ENCODE measurements at places on chromosomes 16 and 17.

DNA sequence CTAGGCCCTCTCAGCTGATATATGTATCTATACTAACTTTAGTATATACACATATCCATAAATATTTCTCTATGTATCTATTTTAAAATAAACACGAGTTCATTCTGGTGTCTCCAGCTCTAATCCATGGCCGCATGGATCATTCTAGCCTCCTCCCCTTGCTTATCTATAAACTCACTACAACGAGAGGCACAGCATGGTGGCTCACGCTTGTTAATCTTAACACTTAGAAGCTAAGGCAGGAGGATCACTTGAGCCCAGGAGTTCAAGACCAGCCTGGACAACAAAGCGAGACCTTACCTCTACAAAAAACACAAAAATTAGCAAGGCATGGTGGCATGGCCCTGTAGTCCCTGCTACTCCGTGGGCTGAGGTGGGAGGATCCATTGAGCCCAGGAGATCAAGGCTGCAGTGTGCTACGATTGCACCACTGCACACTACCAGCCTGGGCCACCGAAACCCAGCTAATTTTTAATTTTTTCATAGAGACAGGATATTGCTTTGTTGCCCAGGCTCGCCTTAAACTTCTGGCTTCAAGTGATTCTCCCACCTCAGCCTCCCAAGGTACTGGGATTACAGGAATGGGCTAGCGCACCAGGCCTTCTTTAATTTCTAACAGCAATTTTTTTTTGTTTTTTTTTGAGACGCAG lies 3.9 kb upstream of the ZNF207 start:
- no peak for DNase-seq

GRCh38 chr16:85056211-85056748 lies 28.7 kb downstream of the KIAA0513 start:
- DNase-seq: no peak

- no peak for DNase-seq
Observed at GRCh38 chr17:4310354-4311060, 46.7 kb upstream of the ANKFY1 start.

- no peak for DNase-seq
Observed at GRCh38 chr16:11361701-11362451, 16.6 kb downstream of the RMI2 start.

GRCh38 chr16:12300490-12300889 lies 324.0 kb downstream of the SNX29 start:
- no peak for DNase-seq

GRCh38 chr16:81419806-81420205 lies 24.8 kb upstream of the CMIP start:
- no peak for DNase-seq

- no peak for DNase-seq
Observed at GRCh38 chr17:49316258-49316570, 45.8 kb downstream of the ZNF652 start.

DNA sequence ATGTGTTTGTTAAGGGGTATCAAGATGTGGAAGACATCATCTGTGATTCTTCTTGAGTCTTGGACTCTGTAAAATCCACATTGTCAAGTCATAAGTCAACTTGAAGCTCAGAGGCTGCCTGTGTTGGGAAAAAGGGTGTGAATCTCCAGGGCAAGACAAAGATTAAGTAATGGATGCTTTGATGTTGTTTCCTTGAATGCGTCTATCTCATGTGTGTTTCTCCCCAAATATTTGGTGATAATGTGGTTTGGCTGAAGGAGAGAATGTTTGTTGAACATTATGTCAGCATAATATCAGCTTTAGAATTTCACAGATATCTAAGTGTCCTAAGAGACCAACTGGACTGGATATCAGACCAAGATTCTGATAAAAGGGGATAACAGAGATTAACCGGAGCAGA lies 24.1 kb upstream of the KCNJ16 start:
- DNase-seq: no peak

DNA sequence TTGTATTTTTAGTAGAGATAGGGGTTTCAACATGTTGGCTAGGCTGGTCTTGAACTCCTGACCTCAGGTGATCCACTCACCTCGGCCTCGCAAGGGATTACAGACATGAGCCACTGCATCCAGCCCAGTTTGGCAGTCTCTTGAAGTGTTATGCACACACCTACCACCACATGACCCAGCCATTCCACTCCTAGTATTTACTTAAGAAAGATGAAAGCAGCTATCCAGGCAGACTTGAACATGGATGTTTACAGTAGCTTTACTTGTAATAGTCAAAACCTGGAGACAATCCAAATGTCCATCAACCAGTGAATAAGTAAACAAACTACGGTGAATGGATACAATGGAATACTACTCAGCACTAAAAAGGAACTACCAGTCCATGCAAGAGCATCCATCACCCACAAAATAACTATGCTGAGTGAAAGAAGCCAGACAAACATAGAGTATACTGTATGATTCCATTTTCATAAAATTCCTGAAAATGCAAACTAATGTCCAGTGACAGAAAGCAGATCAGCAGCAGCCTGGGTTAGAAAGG lies 37.8 kb upstream of the RASD1 start:
- no peak for DNase-seq

- DNase-seq: no peak
Observed at GRCh38 chr17:18161207-18162145, 22.2 kb upstream of the ALKBH5 start.

- DNase-seq: no peak
Observed at GRCh38 chr16:70429888-70430666, 8.8 kb downstream of the ST3GAL2 start.

- no peak for DNase-seq
Observed at GRCh38 chr16:3514621-3515020, 13.8 kb downstream of the CLUAP1 start.

- no peak for DNase-seq
Observed at GRCh38 chr17:45253879-45254278, 8.0 kb downstream of the SPATA32 start.

DNA sequence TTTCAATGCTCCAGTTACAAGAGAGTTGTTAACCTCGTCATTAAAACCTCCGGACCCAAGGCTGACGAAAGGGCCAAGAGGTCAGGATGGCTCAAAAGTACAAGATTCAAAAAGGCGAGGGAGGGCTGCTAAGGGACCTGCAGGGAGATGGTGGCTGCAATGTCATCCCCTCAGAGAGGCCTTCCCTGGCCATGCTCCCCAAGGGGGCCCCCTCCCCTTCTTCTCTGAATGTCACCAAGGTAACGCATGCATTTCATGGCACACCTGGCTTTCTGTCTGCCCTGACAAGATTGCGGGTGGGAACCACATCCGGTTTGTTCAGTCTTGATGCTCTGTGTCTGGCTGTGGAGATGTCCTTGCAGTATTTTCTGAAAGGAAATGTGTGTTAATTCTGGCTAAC lies 89.9 kb downstream of the C16orf78 start:
- DNase-seq: peak; percentile 38

- DNase-seq: no peak
Observed at GRCh38 chr16:66357523-66357928, 9.0 kb upstream of the CDH5 start.

GRCh38 chr16:79898703-79899102 lies 298.2 kb upstream of the MAF start:
- DNase-seq: no peak

DNA sequence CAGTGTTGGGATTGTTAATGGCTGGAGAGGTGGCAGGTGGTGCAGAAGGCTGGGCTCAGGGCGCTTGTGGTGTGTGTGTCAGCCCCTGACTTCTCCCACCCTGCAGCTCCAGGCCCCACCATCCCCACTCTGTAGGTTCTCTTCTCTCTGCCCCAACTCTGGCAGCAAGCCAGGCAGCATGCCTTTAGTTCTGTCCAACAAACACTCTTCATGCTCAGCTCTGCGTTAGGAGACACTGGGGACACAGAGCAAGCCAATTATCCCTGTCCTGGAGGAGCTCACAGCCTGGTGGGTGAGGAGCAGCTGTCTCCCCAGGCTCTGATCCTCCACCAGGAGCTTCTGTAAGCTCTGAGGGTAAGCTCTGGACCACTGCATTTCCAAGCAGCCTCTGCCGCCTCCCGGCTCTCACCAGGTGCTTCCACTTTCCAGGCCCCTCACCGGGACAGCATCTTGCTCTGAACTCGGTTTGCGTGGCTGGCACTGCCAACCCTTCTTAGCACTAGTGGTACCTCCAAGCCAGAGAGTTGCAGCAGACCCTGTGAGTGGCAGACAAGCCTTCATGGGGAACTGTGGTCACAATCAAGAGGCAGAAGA lies 34.3 kb upstream of the WSCD1 start:
- DNase-seq: no peak

- no peak for DNase-seq
Observed at GRCh38 chr17:79595471-79595870, 15.4 kb downstream of the RBFOX3 start.

- DNase-seq: no peak
Observed at GRCh38 chr16:66923247-66923731, 2.0 kb downstream of the RRAD start.

DNA sequence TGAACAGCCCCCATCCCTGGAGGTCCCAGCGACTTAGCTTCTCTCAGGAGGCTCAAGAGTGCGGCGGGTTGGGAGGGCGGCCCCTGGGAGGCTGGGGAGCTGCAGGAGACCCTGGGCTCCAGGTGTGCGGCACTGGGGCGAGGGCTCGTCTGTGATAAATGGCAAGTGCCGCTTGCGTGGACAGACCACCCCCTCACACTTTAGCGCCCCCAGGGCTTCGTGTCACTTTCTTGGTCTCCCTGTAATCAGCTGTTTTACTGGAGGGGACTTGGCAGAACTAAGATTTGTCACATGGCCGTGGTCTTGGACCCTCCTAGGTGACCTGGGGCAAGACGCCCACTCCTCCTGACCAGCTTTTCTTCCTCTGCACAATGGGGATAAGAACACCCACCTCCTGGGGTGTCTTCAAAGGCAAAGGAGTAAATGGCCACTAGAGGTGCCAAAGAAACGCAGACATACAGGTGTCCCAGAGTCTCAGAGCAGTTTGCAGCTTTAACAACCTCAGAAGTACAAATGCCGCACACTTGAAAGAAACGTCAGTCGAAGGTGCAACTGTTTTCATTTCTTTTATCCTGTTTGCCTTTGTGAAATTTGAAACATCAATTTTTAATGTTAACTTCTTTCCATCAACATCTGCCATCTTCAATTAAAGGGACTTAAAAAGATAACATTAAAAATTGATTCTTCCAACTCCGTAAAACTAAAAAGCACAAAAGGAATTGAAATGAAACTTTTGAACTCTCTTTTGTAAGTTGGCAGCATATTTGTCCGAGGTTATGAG lies 946 bp downstream of the OSGIN1 start:
- no peak for DNase-seq

GRCh38 chr17:69593351-69593715 lies 178.8 kb downstream of the MAP2K6 start:
- no peak for DNase-seq

DNA sequence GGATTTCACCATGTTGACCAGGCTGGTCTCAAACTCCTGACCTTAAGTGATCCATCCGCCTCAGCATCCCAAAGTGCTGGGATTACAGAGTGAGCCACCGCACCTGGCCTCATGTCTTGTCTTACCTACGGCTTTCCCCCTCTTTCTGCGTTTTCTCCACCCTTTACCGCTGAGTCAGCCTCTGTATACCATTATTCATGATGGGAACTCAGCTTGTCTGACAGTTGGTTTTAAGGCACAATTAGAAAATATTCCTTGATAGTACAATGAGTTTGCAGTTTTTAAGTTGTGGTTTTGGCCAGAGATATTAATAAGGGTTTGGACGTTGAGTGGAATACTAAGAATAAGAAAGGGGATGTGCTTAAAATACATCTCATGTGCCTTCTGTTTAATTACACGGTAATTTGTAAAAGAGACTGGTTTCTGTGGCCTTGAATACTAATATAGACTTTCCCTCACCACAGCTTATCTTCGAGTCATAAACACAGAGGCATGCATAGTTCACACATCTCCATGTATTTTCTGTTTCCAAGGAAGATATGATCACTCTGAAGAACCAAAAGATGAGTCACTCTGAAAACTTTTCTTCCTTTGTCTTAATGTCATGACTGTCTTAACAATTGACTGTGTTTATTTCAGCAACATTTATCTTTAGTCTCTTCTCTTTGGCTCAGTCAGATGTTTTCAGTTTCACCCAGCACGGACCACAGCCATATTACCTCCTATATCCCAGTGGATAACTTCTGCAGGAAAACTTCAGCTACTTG lies 54.4 kb downstream of the PITPNC1 start:
- DNase-seq: no peak

DNA sequence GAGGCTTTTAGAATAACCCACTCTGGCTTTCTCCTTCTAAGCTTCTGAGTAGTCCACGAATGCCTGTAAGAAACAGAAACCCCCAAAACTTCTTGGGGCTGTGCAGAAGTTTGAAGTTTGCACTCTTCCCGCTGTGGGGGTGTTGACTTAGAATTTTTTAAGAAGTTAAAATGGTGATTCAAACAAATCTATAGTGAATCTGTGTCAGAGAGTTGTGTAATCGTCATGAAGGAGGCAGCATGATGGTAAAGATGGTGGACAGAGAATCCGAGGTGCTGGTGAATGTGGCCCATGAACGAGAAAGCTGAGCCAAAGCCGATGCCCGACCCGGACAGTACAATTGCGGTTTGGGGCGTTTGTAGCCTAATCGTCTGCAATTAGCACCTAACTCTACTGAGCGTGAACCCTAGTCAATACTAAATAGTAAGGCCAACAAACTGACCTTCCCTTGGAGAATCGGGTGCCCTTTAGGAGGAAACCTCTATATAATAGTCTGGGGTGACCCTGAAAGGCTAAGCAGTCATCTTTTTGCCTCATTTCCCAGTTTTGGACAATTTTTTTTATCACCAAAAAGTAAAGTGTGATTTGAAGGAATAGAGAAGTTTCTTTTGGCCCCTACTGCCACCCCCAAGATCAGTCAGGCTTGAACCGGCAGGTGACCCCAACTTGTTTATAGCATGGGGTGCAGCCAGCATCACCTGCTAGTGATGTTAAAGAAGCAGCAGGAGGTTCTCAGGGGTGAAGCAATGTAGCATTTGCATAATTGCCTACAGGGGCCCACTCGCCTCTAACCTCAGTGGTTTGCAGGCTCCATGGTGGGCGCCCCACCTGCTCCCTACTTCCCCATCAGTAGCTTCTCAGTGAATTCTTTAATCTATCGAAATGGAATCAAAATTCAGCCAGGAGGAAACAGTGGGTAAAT lies 11.2 kb downstream of the IRF8 start:
- DNase-seq: no peak

DNA sequence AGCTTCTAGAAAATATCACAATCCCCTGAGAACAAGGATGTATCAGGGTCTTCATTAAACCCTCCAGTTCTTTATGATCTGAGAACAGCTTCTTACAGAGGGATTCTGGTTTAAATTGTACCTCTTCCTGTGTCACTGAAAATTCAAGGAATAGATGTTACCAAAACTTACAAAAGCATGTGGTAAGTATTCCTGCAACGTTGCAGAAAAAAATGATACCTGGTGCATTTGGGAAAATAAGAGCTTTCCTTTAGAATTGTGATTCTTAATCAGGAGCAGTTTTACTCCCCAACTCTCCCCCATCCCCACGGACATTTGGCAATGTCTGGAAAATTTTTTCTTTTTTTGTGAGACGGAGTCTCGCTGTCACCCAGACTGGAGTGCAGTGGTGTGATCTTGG lies 7.3 kb downstream of the SLFN14 start:
- DNase-seq: no peak

GRCh38 chr17:72754513-72754912 lies 338.0 kb downstream of the SLC39A11 start:
- no peak for DNase-seq
